ENCODE measurements at places on chromosomes 5 and 9.

- peak; percentile 80 for DNase-seq
These were observed 39.4 kb downstream of the LURAP1L start for GRCh38 chr9:12813960-12814876.

- no peak for DNase-seq
These were observed 51.9 kb downstream of the COL27A1 start for GRCh38 chr9:114207034-114207810.

- no peak for DNase-seq
These were observed 331.9 kb upstream of the RFX3 start for GRCh38 chr9:3857673-3858072.

- DNase-seq = no peak
These were observed 38.7 kb downstream of the AGXT2 start for GRCh38 chr5:35009019-35009418.

DNA sequence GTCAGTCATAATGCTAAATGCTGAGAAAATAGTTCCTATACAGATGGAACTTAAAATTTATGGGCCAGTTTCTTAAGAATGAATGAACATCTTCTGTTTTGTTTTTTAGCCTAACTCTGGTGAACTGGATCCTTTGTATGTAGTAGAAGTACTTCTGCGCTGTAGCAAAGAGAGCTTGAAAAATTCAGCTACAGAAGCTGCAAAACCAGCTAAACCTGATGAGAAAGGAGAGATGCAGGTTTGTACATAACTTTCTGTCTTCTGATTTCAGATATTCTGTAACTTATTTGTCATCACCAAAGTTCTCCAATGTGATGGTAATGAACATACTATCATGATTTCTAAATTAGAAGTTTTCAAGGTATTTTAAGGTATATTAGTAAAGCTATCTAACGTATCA, 80.1 kb downstream of the MTREX start:
- no peak for DNase-seq

- no peak for DNase-seq
These were observed 36.6 kb upstream of the MYORG start for GRCh38 chr9:34413231-34413852.

- DNase-seq = no peak
These were observed 246.4 kb downstream of the ACTL7B start for GRCh38 chr9:108609227-108609896.

- DNase-seq = no peak
These were observed 144.2 kb upstream of the RAI14 start for GRCh38 chr5:34511915-34512314.

- no peak for DNase-seq
These were observed 77.9 kb downstream of the GLIS3 start for GRCh38 chr9:4221931-4222330.

DNA sequence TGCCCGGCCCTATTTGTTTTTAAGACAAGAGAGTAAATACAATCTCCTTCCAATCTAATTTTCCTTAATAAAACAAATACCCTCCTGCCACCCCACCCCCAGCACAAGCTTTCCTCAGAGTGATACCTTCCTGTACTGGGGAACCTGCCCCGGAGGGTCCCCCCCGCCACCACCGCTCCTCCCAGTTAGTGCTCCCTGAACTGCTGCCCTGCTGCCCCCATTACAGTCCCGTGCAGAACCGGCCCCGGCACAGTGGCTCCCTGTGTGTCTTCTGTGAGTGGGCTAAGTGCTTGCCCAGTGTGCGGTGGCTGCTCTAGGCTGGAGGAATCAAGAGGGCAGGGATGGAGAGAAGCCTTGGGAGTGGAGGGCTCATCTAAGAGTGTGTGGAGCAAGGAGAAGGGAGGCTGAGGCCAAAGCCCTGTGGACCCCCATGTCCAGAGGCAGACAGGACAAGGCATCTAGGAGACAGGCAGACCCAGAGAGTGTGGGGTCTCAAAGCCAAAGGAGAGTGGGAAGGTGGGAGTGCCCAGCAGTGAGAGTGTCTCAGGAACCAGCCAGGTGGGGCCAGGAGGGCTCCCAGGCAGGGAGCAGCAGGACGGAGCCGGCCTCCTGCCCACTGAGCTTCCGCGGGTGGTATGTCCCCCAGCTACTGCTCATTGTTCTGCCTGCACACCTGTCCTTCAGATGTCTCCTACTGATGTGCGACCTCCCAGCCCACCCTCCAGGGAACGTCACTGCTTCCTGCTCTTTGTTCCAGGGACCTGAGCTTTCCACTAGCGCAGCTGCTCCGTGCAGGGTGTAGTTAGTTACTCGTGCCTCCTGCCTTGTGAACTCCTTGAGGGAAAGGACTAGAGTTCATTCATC, 129.0 kb downstream of the DAB2IP start:
- no peak for DNase-seq

GRCh38 chr5:20974426-20974825, 986.4 kb upstream of the CDH18 start:
- no peak for DNase-seq

Measured in coronary artery (tissue), 2 donors.